Stimulated activated CD8-positive, alpha-beta memory T cell treated with anti-CD3 and anti-CD28 coated beads, Interleukin-7, amount 100 ng/mL, for 4 hours (primary cell): ENCODE measurements at places on chromosomes 3 and 15.

DNA sequence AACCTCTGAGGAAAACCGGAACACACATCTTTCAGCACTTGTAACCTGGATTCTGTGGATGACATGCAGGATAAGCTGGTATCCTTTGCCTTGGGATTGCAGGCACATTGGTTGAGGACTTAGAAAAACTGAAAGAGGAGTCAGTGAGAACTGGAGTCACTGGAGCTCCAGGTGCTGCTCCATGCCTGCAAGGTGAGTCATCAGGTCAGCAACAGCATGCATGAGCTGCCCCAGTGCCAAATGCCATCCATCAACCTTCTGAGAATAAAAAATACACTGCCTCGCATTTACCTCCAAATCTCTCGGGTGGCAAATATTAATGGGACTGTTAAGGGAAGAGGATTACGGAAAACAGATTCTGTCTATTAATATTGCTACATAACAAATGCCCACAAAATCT is 729.1 kb downstream of the NTRK3 start:
- no peak for DNase-seq

DNA sequence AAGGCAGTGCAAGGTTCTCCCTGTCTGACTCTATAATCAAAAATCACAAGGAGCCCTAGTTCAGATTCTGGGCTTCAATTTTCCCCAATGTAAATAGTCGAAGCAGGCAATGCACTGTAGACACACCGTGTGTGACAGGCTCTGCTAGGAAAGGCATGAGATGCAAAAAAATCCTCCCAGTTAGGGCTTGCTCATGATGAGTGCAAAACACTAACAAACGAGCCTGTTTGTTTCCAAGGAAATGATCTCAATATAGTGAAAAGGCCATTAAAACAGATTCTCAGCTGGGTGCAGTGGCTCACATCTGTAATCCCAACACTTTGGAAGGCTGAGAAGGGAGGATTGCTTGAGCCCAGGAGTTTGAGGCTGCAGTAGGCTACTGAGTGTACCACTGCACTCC is 55.7 kb downstream of the UMPS start:
- DNase-seq = no peak

DNA sequence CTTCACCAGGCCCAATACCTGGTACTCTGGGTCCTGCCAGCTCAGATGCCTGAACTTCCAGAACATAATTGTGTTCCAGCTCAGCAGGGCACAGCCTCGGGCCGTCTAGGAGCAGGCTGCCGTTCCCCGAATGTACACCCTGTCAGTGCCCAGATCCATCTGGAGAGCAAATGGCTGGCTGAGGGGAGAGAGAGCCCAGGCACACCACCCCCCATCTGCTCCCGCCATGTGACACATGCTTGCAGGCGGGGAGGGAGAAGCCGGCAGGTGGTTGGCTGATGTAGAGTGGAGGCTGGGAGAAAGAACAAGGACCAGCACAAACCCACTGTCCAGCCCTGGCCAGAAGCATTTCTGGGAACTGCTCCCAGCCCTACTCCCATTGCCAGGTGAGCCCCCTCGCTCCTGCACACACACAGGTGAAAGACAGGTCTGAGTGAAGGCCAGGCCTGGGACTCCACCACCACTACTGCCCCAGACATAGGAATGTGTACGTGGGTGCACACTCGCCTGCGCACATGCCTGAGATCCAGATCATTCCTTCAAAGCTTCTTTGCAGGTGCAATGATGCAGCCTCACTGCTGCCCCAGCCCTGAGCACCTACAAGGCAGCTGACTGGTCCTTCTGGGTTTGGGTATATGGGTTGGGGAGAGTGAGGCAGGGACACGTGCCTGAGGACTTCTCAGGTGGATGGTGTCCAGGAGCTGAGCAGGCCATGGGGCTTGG is 53.5 kb downstream of the SEMA5B start:
- no peak for DNase-seq

- DNase-seq = no peak
These were observed 161.0 kb upstream of the HES1 start for GRCh38 chr3:193974671-193975535.

- DNase-seq = no peak
These were observed 97.1 kb downstream of the CEMIP start for GRCh38 chr15:80876348-80876674.

DNA sequence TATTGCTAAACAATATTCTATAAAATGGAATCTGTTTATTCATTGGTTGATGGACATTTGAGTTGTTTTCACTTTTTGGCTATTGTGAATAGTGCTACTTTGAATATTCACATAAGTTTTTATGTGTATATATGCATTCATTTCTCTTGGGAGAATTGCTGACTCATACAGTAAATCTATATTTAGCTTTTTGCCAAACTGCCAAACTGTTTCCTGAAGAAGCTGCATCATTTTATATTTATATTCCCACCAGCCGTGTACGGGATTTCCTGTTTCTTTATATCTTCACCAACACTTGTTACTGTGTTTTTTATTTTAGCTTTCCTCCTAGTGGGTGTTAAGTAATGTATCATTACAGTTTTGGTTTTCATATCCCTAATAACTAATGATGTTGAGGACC is 12.5 kb upstream of the TCAIM start:
- DNase-seq = no peak

DNA sequence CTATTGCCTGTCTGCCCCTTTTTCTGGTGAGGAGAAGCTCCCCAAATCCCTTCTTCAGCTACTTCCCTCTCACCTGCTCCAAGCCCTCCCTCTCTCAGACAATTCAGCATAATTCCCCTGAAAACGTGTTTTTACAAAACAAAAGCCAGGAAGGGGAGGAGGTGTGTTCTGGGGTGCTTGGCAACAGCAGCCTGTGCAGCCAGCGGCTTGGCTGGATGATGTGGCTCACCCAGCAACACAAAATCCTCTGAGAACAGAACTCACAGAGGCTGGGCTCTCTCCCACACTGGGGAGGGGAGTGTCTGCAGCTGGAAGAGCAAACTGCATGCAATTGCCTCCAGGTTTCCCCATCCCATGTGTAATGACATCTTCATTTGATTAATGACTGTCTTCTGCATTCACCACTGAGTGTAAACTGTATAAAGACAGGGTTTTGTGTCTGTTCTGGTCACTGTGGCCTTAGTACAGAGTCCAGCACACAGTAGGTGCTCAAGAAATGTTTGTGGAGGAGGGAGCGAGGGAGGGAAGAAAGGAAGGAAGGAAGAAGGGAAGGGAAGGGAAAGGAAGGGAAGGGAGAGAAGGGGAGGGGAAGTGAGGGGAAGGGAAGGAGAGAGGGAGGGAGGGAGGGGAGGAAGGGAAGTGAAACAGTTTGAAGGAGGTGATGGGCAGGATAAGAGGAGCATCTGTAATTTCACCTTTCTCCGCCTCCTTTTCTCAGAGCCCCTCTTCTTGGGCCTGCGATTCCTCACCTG is 70.1 kb upstream of the GLCE start:
- no peak for DNase-seq

- DNase-seq = no peak
These were observed 64.3 kb downstream of the LEO1 start for GRCh38 chr15:51907136-51907862.

GRCh38 chr3:19886404-19886803 is 47.6 kb downstream of the EFHB start:
- DNase-seq = no peak

GRCh38 chr15:57732526-57733331 is 26.2 kb downstream of the POLR2M start:
- no peak for DNase-seq

DNA sequence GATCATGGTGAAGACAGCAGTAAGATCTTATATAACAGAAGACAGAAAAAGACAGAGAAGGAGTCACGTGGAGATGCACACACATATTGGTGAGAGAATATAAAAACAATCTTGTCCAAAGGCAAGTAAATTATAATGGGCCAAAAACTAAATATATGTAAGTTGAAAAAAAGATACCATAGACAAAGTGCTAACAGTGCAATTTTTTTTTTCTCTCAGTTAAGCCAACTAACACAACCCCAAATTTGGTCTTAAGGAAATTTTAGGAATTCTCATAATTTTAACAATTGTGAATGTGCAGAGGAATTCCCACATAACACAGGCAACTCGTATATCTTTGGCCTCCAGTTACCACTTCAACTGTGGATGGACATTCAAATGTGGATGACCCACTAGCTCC is 432.2 kb downstream of the SOX2 start:
- no peak for DNase-seq

DNA sequence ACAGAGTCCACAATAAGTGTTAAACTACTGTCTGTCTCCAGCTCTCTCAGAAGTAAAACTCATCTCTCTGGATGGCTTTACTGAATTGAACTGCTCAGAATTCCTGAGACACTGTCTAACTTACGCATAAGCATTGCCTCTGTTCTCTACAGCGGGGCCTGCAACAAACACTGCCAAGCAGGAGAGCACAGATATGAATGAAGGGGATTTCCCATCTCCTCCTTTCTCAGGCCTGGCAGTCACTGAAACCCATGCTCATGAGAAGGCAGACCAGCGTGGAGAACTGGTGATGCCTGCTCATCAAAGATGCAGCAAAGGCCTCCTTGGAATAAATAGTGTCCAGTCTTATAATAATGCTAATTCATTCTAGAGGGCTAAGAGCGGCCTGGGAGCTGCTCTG is 10.3 kb downstream of the RASGRP1 start:
- no peak for DNase-seq

DNA sequence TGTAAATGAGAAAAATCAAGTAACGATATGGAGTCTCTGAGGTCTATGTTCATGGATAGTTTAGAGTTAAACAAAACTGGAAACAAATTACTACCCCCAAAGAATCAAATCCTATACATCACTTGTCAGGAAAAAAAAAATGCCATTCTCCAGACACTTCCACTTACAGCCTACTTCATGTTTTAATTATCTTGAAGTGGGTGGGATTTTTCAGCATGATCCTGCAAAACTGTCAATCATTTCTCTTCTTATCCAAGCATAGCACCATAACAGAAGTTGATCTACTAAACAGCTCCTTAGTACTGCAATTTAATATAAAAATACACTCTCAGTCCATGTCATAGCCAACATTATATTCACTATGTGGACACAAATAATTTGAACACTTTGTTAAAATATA is 833.9 kb downstream of the TUSC7 start:
- DNase-seq = no peak

- DNase-seq = no peak
These were observed 58.6 kb downstream of the SPSB4 start for GRCh38 chr3:141109751-141110150.
